ENCODE measurements at places on chromosomes 7 and 10. TPM values are rescaled to one million over a fixed set of nuclear protein-coding genes. Genes with fewer than 3 reads are reported as not detected.

GRCh38 chr10:11197266-11197712 is 179.6 kb downstream of the CELF2 start:
- peaks cover 13% of the 10 kb centered on the region for H3K4me1 ChIP-seq
- DNase-seq, result no peak
- H3K36me3 ChIP-seq, result no peaks in the 10 kb centered on the region
- H3K4me3 ChIP-seq, result no peak overlapping the region

DNA sequence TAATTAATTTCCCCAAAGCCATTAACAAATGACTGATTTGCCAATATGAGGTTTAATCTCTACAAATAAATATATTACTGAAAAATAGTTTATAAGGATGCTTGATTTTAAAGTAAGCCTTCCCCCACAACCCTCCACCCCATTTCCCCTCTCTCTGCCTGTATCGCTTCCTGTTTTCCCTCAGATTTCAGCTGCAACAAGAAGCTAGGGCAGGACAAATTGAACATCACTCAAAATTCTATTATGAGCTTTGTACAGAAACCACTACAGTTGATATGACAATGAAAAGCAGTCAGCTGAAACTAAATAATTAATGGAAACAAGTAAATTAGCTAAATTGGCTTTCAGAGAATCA is 109.0 kb upstream of the SP4 start:
- H3K27me3 ChIP-seq, result no peaks in the 10 kb centered on the region
- no peak overlapping the region for H3K27ac ChIP-seq
- H3K36me3 ChIP-seq, result no peaks in the 10 kb centered on the region

DNA sequence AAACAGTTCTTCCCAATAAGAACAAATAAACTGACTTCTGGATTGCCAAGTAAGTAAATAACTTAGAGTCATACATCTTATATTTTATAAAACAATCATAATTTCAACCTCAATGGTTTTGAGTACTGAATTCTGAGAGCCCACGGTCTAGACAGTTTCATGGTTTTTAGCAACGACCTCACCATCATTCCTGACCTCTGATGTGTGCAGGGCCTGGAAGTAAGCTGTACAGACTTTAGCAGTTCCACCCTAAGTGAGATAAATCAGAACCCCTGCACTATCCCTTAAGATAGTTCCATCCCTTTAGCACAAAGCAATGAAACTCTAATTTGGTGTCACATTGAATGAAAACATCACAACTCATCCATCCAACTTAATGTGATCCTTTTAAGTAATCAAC is 86.0 kb downstream of the NEBL start:
- H3K4me3 ChIP-seq, result no peak overlapping the region
- H3K36me3 ChIP-seq, result no peaks in the 10 kb centered on the region

GRCh38 chr7:19762631-19763030 is 10.8 kb downstream of the TMEM196 start:
- H3K36me3 ChIP-seq, result no peaks in the 10 kb centered on the region
- H3K4me1 ChIP-seq, result no peaks in the 10 kb centered on the region
- H3K4me3 ChIP-seq, result no peak overlapping the region
- no peaks in the 10 kb centered on the region for H3K27me3 ChIP-seq

GRCh38 chr7:3232228-3232627 is 68.8 kb upstream of the SDK1 start:
- H3K4me3 ChIP-seq, result no peak overlapping the region
- H3K36me3 ChIP-seq, result no peaks in the 10 kb centered on the region
- DNase-seq, result no peak
- H3K27me3 ChIP-seq, result no peaks in the 10 kb centered on the region

DNA sequence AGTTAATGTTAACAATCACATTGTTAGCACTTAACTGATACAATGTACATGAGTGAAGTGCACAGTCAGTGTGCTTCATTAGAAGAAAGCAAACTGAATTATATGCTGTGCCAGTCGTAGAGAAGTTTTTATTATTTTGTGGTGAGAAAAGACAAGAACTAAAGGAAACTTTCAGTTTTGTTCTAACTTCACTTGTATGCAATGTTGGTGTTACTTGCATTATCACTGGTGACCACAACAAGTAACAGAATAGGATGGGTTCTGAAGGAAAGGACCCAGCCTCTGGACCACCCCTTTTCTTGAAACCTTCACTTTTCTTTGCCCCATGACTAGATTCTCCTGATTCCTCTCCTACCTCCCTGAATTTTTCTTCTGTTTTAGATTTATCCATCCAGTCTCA is 123.3 kb upstream of the GAD2 start:
- H3K4me1 ChIP-seq, result no peaks in the 10 kb centered on the region
- no peak overlapping the region for H3K27ac ChIP-seq
- H3K36me3 ChIP-seq, result no peaks in the 10 kb centered on the region
- H3K4me3 ChIP-seq, result no peak overlapping the region
- no peak for DNase-seq
- H3K27me3 ChIP-seq, result no peaks in the 10 kb centered on the region

DNA sequence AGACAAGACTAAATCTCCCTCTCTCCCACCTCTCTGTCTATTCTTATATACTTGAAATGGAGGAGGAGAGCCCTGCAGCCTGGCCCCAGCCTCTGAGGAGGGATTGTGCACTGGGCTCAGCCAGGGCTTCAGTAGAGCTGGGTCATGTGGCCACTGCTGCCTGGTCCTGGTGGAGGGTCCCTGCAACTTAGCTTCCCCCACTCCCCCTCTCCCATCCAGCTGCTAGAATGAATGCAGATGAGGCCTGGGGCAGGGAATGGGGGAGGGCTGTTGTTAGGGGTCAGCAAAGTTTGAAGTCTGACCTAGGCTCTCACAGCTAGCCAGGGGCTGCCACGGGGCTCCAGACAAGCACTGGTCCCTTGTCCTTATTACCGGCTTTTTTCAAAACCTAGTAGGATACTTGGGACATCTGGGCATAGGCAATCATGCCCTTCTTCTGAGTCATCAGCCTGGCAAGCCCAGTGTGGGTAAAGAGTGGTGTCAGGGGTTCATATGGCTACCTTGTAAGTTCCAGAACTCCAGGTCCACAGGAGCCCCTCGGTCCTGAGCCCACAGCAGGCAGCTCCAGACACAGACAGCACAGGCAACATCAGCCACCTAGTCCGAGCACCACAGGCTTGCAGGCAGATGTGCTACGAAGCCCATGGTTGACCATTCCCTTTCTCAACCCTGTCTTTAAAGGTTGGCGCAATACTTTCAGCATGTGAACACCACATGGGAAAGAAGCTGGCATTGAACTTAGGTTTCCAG is 12.8 kb upstream of the CXCL12 start:
- no peaks in the 10 kb centered on the region for H3K27me3 ChIP-seq
- H3K27ac ChIP-seq, result no peak overlapping the region
- no peak for DNase-seq
- H3K4me3 ChIP-seq, result no peak overlapping the region
- no peaks in the 10 kb centered on the region for H3K36me3 ChIP-seq

DNA sequence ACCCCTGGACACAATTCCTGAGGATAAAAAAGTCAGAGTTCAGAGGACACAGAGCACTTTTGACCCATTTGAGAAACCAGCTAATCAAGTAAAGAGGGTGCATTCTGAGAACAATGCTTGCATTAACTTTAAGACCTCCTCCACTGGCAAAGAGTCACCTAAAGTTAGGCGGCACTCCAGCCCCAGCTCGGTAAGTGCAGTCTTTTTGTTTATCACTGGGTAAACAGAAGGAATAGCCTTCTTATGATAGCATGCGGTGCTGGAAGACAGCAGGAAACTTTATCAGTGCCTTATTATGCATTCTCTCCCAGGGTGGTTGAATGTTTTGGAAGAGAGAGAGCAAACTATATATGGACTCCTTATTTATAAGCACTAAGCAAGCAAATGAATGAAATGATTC is 130.5 kb downstream of the CDK14 start:
- H3K4me3 ChIP-seq, result no peak overlapping the region
- no peak for DNase-seq
- H3K27ac ChIP-seq, result no peak overlapping the region
- H3K4me1 ChIP-seq, result no peaks in the 10 kb centered on the region
- H3K36me3 ChIP-seq, result no peaks in the 10 kb centered on the region

DNA sequence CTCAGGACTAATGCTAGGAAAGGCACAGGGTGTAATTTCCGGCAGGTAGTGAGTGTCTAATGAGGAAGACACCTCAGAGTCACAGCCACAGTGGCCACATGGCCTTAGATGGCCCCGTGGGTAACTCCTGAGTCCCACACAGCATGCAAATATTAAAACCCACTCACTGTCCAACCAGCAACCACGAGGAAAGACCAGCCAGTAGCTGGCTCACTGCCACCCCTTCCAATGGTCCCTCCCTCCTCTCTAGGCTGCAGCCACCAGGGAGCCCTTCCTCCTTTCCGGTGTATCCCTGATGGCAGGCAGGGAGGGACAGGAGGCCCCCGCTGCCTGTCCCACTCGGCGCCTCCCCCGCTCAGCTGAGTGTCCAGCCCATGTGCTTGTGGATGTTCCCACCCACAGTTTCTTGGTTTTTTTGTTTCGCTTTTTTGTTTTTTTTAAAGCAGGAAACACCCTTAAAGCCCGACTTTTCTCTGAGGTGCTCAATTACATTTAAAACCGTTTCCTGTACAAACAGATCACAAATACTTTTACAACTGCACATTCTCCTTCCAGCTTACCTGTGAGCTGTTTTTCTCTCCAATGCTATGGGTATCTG is 9.2 kb downstream of the BNIP3 start:
- H3K27ac ChIP-seq, result no peak overlapping the region
- H3K4me3 ChIP-seq, result no peak overlapping the region
- no peaks in the 10 kb centered on the region for H3K4me1 ChIP-seq
- H3K27me3 ChIP-seq, result no peaks in the 10 kb centered on the region

- DNase-seq, result no peak
- no peaks in the 10 kb centered on the region for H3K4me1 ChIP-seq
- H3K27ac ChIP-seq, result no peak overlapping the region
- H3K4me3 ChIP-seq, result no peak overlapping the region
- H3K36me3 ChIP-seq, result no peaks in the 10 kb centered on the region
- no peaks in the 10 kb centered on the region for H3K27me3 ChIP-seq
Observed at GRCh38 chr7:28509251-28510025, 97.1 kb downstream of the CREB5 start.

DNA sequence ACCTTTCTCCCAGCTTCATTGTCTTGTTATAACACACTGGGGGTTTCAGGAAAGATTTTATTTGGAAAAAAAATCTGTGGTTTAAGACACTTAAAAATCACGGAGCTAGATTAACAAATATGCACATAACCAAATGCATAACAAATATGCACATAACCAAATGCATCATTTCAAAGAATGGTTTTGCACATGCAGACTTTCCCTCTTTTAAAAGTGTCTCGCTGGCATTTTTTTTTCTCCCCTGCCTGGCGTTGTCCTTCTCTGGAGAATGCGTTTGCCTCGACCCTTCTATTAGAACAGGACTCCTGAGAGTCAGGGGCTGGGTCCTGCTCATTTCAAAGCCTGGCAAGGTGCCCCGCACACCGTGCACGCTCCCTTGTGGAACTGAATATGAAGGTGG is 42.7 kb upstream of the LOXL4 start:
- no peak overlapping the region for H3K27ac ChIP-seq
- peaks cover 7% of the 10 kb centered on the region for H3K4me1 ChIP-seq
- no peak overlapping the region for H3K4me3 ChIP-seq

DNA sequence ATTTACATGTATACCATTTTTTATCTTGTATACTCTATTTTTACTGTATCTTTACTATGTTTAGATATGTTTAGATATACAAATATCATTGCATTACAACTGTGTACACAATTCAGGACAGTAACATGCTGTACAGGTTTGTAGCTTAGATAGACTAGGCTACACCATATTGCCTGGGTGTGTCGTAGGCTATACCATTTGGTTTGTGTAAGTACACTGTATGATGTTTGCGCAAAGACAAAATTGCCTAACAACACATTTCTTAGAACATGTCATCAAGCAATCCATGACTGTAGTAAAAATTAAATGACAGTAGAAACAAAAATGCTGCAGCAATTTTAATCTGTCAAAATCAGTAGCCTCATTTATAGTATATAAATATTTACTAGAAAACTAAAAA is 812.2 kb downstream of the GRM8 start:
- no peaks in the 10 kb centered on the region for H3K4me1 ChIP-seq
- no peak overlapping the region for H3K4me3 ChIP-seq
- H3K36me3 ChIP-seq, result no peaks in the 10 kb centered on the region
- no peaks in the 10 kb centered on the region for H3K27me3 ChIP-seq
- DNase-seq, result no peak
- no peak overlapping the region for H3K27ac ChIP-seq

Gene ACTL6B
- 2.1 TPM for total RNA-seq

Gene SORBS1
- total RNA-seq, result 36.3 TPM

Gene PLEKHS1
- total RNA-seq, result not detected

Gene WDFY4
- not detected for total RNA-seq

Gene MYL10
- 0.44 TPM for total RNA-seq

Gene TMEM236
- 0.11 TPM for total RNA-seq

Gene SLC26A5
- 0.40 TPM for total RNA-seq
